ENCODE measurements at places on chromosomes 1 and 21.

DNA sequence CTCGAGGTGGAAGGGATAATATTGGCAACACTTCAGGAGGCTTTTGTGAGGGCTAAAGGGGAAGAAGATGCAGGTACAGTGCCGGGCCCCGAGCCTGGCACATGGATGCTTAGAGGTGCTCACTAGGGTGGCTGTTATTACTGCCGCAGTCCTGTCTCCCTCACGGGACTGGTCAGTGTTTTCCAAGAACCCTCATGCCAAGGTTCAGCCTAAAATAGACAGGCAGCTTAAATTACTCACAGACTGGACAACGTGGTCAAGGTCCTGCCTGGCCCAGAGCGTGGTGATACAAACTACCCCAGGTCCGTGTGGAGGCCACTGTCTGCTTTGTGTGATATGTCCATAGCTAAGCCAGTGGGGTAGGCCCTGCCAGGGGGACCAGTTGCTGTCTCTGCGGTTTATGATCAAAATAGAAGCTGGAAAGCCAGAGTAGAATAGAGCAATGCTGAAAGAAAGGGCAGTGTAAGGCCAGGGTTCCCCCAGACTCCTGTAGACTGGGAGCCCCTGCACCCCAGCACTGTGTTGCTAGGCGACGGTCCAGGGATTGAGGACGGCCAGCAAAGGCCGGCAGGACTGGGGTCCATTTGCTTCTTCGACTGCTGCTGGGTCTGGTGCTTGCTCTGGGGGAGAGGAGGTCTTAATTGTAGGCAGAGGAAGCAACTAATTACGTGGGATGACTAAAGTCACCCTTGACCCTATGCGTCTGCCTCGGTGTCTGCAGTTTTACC is 36.1 kb downstream of the ELAPOR1 start:
- no peak for DNase-seq

DNA sequence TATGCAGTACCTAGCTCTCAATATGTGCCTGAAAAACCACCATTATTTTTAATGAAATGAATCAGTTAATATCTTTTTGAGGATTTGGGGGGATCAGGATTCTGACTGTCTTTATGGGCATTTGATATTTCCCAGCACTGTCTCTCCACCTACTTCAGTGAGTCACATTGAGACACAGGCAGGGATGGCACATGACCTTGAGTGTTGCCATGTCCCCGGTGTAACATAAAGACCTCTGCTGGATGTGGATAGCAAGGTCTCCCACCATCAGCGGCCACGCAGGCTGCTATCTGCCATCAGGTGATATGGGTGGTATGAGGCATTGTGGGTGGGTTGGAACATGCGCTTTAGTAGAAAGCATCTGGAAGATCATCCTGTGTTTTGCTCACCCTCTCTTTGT is 103.2 kb downstream of the RGL1 start:
- no peak for DNase-seq

DNA sequence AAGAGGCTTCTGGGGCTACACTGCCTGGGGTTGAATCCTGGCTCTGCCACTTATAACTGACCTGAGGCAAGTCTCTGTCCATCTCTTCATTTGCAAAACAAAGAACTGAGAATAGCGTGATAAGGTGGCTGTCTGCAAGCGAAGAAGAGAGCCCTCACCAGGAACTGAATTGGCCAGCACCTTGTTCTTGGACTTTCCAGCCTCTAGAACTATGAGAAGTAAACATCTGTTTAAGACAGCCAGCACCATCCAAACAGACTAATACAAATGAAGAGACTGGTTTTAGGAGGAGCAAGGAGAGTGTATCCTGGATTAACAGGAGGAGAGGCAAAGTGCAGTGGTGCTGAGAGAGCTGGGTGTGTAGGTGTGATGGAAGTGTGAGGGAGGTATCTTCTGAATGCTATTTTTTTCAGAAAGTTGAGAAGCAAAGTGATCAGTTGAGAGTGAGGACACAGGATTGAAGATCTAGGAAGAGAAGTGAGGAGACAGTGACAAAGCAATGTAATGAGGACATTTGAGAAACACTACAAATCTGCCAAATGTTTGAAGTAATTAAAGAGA is 59.3 kb downstream of the CD58 start:
- no peak for DNase-seq

- DNase-seq: no peak
Measured at GRCh38 chr1:210330279-210330866, 1.7 kb downstream of the HHAT start.

DNA sequence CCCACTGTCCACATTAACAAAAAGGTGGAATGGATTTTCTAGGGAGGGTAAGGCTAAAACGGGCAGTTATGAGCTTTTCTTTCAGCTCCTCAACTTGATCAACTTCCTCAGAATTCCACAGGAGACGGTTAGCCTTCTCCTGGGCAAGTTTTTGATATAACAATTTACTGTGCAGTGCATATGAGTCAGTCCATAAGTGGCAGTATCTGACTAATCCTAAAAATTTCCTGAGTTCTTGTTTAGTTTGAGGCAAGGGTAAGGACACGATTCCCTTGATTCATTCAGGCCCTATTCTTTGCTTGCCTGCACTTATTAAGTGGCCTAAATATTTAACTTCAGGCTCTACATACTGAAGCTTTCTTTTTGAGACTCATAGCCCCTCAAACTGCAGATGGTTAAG is 6.2 kb upstream of the AADACL3 start:
- no peak for DNase-seq

GRCh38 chr1:165633614-165634013 is 2.6 kb downstream of the MGST3 start:
- DNase-seq: no peak

DNA sequence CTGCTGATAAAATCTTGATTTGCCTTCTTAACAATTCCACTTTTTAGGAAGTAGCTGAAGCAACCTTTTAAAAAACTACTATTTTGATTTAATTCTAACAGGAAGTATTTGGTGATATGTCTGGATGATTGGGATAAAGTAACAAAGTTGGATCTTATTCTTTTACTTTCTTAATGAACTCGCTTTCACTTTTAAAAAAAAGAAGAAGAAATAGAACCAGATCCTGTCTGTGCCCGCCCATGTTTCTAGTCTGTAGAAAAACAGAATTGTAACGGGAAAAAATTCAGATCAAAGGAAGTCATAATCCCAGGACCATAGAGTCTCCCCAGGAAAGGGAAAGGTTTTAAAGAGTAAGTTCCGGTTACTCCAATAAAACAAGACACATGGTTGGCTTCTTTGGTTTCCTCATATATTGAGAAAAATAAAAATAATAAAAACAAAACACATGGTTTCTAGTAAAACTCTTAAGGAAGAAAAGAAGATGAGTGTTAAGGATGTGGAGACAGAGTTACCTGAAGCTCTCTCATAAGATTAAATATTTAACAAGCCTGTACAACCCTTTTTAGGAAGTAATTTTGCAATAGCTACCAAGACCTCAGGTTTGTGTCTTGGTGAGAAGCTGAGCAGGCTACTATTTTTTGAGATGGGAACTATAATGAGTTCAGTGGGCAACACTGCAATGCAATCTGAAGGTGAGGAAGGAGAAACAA is 4.9 kb downstream of the CD48 start:
- DNase-seq: no peak

GRCh38 chr1:200317236-200317635 is 92.6 kb downstream of the ZNF281 start:
- DNase-seq: no peak

- no peak for DNase-seq
Measured at GRCh38 chr1:68570871-68571270, 74.0 kb upstream of the DEPDC1 start.

DNA sequence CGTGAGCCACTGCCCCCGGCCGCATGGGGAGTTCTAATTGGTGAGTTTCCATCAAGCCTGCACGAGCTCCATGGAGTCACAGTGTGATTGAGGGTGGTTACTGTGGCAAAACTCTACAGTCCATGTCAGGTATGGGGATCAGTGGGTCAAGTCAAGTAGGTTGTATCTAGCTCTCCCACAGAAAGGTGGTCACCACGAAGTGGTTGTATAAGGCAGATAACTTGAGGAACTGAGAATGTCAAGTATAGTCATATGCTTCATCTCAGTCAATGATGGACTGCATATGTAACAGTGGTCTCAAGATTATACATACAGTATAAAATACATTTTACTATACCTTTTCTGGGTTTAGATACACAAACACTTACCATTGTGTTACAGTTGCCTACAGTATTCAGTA is 348.6 kb upstream of the ZP4 start:
- DNase-seq: no peak
